ENCODE measurements at places on chromosomes 3 and 15. TPM values are rescaled to one million over a fixed set of nuclear protein-coding genes. Genes with fewer than 3 reads are reported as not detected.

DNA sequence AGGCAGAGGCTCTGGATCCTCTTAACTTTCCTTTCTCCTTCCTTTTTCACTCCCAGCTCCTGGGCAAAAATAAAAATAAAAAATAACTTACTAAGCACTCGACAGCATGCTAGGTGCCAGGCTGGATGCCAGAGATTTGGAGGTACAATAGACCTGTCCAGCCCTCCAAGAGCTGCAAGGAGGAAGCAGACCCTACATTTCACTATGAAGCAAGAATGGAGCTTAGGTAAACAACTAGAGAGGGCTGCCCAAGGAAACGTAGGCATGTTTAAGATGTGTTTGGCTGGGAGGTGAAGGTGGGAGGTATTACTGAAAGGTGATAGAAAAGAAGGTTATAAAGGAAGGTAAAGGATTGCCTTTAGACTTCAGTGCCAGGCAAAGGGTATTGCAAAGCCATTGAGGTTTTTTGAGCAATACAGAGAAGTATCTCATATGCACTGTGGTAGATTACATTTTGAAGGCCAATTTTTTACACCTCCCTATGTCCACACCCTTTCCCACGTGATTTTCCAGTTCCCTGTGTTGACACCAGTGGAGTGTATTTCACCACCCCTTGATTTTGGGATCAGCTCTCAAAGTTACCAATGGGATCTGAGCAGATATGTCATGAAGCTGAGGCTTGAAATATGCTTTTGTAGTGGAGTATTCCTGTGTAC, 69.1 kb downstream of the DCLK3 start:
- H3K27ac ChIP-seq: no peak overlapping the region
- H3K4me1 ChIP-seq: no peaks in the 10 kb centered on the region
- no peak overlapping the region for H3K4me3 ChIP-seq
- DNase-seq: no peak
- H3K27me3 ChIP-seq: no peaks in the 10 kb centered on the region

DNA sequence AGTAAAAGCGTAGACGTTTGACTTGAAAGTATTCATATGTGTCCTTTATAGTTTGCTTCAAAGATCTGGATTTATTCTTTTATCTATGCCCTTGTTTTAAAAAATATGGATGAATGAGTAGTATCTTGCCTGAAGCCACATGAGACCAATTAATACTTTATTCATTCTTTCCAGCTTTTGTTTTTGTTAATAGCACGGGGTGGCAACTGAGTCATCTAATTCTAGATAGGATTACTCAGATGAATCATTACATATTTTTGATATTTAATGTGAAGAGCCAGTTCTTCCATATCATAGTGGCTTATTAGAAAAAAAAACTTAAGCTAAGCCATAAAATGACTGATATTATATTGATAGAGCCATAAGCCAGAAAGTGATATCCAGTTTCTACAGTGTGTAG, 121.9 kb downstream of the BBX start:
- H3K27ac ChIP-seq: no peak overlapping the region
- no peaks in the 10 kb centered on the region for H3K27me3 ChIP-seq
- peaks cover 13% of the 10 kb centered on the region for H3K4me1 ChIP-seq
- DNase-seq: no peak
- H3K4me3 ChIP-seq: no peak overlapping the region

DNA sequence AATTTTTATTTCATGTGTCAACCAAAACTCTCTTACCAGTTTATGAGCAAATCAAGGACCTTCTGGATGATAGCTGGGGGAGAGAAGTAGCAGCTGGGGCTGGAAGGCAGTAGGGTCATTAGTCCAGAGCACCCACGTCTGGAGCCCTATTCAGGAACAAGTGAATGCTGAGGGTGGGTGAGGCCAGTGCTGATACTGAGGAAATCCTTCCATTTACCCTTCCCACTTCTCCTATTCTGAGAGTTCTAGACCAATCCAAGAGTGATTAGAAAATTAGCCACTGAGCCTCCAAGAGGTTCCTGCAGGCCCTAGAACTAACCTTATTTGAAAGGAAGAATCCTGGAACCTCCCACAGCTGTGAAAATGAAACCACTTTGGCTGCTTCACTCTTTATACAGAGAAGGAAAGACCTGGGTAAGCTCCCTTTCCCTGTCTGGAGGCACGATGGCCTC, 46.2 kb upstream of the VILL start:
- no peak for DNase-seq
- H3K4me3 ChIP-seq: no peak overlapping the region
- H3K4me1 ChIP-seq: peaks cover 49% of the 10 kb centered on the region
- no peaks in the 10 kb centered on the region for H3K27me3 ChIP-seq

DNA sequence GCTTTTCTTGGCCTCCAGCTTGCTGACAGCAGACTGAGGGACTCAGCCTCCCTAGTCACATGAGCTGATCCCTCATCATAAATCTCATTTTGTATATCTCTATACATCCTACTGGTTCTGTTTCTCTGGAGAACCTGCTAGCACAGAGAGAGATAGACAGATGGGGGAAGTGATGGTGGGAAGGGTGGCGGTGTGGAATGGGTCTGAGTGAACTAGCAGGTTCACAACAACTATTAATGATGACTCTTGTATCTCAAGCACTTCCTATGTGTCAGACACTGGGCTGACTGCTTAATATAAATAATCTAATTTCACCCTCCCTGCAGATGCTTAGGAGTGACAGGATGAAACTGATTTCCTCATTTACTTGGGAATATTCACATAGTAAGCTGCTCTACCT, 106.9 kb upstream of the TLE3 start:
- no peaks in the 10 kb centered on the region for H3K36me3 ChIP-seq
- H3K27me3 ChIP-seq: peaks cover 17% of the 10 kb centered on the region
- H3K27ac ChIP-seq: no peak overlapping the region
- no peak overlapping the region for H3K4me3 ChIP-seq
- DNase-seq: peak; percentile 15

- no peak for DNase-seq
- no peak overlapping the region for H3K27ac ChIP-seq
- H3K4me1 ChIP-seq: peaks cover 18% of the 10 kb centered on the region
- no peaks in the 10 kb centered on the region for H3K27me3 ChIP-seq
- no peak overlapping the region for H3K4me3 ChIP-seq
These were observed 61.8 kb downstream of the NPTN start for GRCh38 chr15:73571346-73571745.

GRCh38 chr3:141093397-141093796, 42.2 kb downstream of the SPSB4 start:
- DNase-seq: no peak
- no peaks in the 10 kb centered on the region for H3K27me3 ChIP-seq
- no peak overlapping the region for H3K27ac ChIP-seq
- no peaks in the 10 kb centered on the region for H3K4me1 ChIP-seq

- DNase-seq: no peak
- H3K4me3 ChIP-seq: no peak overlapping the region
- H3K27me3 ChIP-seq: no peaks in the 10 kb centered on the region
- no peaks in the 10 kb centered on the region for H3K36me3 ChIP-seq
These were observed 221.2 kb downstream of the IGSF11 start for GRCh38 chr3:118813472-118813871.

DNA sequence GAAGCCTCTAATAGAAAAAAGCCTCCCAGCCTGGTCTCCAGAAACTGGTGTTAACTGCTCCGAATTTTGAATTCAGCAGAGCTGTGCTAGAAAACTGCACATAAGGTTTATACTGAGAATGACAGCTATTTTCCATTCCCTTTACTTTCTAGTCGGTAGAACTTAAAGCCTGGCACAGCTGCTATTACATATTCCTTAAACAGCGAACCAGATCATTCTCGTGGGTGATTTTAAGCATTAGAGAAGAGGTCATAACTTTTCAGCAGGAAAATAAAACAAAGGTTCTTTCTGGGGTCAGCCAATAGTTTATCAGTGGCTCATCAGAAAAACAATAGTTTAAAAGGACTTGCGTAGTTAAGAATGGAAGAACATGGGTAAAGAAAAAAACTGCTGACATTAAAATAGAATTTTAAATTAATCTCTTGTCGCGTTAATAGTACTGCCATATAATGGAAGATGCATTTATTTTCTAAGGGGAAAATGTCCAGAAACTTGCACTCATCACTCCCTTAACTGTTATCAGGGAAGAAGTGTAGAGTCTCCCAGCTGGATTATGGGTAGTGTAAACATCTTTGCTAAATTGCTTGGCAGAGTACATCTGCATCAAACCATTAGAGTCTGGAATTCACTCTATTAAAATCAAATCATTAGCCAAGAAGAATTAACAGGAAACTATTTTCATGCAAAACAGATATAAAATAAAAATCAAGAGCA, 7.9 kb downstream of the VGLL4 start:
- DNase-seq: no peak
- no peak overlapping the region for H3K4me3 ChIP-seq
- H3K27me3 ChIP-seq: no peaks in the 10 kb centered on the region
- H3K36me3 ChIP-seq: peaks cover 6% of the 10 kb centered on the region
- peak overlapping the region; percentile 61 for H3K27ac ChIP-seq
- H3K4me1 ChIP-seq: peaks cover 96% of the 10 kb centered on the region

DNA sequence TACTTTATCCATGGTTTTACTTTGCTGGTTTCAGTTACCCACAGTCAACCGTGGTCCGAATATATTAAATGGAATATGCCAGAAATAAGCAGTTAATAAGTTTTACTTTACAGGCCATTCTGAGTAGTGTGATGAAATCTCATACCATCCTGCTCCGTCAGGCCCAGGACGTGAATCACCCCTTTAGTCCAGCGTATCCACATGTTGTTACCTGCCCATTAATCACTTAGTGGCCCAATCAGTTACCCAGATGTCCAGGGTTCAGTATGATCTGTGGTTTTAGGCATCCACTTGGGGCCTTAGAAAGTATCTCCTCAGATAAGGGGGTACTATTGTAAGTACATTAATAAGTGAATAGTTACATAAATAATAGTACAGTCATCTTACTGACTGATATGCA, 88.0 kb downstream of the TTBK2 start:
- H3K4me1 ChIP-seq: no peaks in the 10 kb centered on the region
- no peaks in the 10 kb centered on the region for H3K36me3 ChIP-seq
- H3K4me3 ChIP-seq: no peak overlapping the region
- H3K27ac ChIP-seq: no peak overlapping the region
- no peak for DNase-seq
- no peaks in the 10 kb centered on the region for H3K27me3 ChIP-seq

GRCh38 chr3:39284457-39284881, 4.6 kb upstream of the CX3CR1 start:
- H3K4me1 ChIP-seq: peaks cover 70% of the 10 kb centered on the region
- no peak for DNase-seq
- no peaks in the 10 kb centered on the region for H3K36me3 ChIP-seq
- H3K27me3 ChIP-seq: no peaks in the 10 kb centered on the region
- H3K4me3 ChIP-seq: no peak overlapping the region

GRCh38 chr3:44050101-44050500, 191.6 kb upstream of the TOPAZ1 start:
- DNase-seq: no peak
- no peak overlapping the region for H3K27ac ChIP-seq
- no peaks in the 10 kb centered on the region for H3K27me3 ChIP-seq

DNA sequence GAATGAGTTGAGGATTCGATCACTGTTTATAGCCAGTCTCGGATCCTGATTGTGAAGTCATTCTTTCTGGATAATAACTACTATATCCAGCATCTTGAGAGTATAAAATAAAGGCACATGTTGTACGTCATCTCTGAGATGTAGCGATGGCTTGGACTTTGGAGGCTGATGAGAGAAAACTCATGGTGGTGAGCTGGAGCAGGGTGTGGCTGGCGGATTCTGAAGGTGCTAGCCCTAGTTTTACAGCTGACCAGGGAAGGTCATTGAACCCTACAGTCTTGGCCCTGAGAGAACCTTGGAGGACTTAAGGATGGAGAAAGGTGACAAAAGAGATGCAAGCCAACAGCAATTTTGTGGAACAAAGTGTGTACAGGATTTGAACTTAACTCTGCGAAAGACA, 153.8 kb downstream of the IGF1R start:
- H3K4me3 ChIP-seq: no peak overlapping the region
- no peak for DNase-seq
- no peaks in the 10 kb centered on the region for H3K36me3 ChIP-seq
- no peaks in the 10 kb centered on the region for H3K27me3 ChIP-seq
- H3K27ac ChIP-seq: no peak overlapping the region

DNA sequence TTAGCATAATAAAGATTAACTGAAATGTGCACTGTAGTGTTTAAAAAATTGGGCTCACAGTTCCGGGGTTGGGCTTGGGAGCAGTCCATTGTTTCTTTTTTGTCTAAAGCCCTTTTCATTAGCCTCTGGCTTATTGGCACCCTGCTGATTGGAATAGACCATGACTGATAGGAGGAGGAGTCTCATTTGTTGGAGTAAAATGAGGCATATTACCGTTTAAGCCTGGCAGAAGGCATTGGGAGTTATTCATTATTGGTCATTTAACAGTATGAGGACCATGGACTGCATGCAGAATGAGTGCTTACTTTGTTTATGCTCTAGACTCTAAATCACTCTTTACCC, 139.0 kb upstream of the CGNL1 start:
- no peak for DNase-seq
- no peak overlapping the region for H3K4me3 ChIP-seq

DNA sequence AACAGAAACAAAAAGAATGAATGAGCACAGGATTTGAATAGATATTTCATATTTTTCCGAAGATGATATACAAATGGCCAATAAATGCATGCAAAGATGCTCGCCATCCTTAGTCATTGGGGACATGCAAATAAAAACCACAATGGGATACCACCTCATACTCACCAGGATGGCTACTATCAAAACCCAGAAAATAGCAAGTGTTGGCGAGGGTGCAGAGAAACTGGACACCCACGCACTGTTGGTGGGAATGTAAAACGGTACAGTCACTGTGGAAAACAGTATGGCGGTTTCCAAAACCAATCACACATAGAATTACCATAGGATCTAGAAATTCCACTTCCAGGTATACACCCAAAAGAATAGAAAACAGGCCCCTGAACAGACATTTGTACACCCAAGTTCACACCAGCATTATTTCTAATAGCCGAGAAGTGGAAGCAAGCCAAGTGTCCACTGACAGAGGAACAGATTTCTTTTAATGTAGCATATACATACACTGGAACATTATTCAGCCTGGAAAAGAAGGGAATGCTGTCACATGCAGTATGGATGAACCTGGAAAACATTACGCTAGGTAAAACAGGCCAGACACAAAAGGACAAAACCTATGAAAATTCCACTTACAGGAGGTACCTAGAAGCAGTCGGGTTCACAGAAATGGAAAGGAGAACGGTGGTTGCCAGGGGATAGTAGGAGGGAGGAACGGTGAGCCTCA, 3.6 kb downstream of the RNF168 start:
- no peak for DNase-seq
- H3K4me1 ChIP-seq: peaks cover 50% of the 10 kb centered on the region
- H3K27me3 ChIP-seq: no peaks in the 10 kb centered on the region
- no peak overlapping the region for H3K27ac ChIP-seq
- H3K36me3 ChIP-seq: no peaks in the 10 kb centered on the region

PLS1 gene
- 1.7 TPM for total RNA-seq

GOLGA8Q gene
- 5.2 TPM for total RNA-seq

TMEM45A gene
- 13.4 TPM for total RNA-seq

SAMMSON gene
- total RNA-seq: 1.0 TPM

GHSR gene
- total RNA-seq: not detected

ZNF860 gene
- total RNA-seq: 8.2 TPM

MUSTN1 gene
- 6.8 TPM for total RNA-seq

IRAK2 gene
- 10.3 TPM for total RNA-seq

GOLGA6B gene
- total RNA-seq: not detected

Data from spleen (tissue), 13 donors.